Neural progenitor cell (in vitro differentiated cells): ENCODE measurements at places on chromosomes 2 and 18.
A peak's percentile ranks its signal among the peaks of the same experiment; 100 is the strongest.

DNA sequence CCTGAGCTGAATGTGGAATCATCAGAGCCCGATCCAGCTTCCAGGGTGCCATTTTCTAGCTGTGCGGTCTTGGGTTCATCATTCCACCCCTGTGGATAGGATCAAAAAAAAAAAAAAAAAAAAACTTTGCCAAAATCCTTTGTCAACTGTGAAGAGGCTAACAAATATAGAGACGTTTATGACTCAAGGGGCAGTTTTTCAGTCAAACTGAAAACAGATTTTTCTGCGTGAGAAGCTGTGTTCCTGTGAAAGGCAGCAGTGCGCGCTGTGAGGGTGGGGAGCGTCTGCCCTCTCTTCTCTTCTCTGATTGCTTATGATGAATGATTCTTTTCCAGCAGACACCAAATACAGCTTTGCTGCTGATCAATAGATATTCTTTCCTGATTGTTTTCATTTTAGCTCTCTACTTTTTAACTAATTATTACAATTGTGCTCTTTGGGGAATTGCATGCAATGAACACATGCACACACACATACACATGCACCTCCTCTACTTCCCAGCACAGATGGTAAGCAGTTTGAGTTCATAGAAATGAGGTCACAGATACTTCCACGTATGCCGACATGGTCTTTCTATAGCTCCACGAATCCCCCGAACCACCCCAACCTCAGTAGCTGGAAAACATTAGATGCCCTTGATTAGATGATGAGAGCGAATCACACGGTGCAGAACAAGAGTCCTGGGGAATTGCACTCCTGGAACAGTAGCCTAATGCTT lies 175.4 kb downstream of the NRP2 start:
- DNase-seq, result no peak

DNA sequence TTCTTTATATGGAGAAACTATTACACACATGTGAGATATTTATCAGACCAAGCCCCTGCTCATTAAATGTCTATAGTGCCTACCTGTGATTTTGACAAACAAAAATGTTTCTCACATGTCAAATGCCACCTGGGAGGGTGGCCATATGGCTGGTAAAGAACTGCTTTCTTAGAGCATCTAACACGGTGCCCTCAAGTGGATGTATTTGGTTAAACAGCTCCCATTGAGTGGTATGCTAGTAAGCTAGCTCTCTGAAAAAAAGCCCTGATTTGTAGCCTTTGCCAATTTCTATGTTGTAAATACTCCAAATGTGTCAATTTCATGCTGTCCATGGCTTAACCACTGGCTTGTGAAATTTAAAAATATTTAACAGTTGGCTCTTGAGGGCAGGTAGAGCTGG lies 94.6 kb downstream of the PMAIP1 start:
- DNase-seq, result peak; percentile 7

DNA sequence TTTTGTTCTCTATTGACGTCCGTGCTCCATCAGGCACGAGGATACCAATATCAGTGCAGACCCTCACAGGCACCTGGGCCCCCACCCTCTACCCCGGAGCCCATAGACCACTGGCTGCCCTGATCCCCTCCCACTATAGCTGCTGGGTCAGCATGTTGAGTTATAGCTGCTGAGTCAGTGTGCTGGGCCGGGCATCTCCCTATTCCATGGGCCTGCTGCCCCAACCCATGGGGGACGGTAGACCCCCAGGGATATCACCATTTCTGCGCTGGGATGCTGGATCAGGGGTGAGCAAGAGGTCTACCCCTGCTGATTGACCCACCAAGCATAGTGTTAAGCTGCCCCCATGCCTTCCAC lies 100.1 kb upstream of the ST3GAL5 start:
- no peak for DNase-seq

- DNase-seq, result no peak
These were observed 84.3 kb upstream of the ZNF516 start for GRCh38 chr18:76579301-76579695.

DNA sequence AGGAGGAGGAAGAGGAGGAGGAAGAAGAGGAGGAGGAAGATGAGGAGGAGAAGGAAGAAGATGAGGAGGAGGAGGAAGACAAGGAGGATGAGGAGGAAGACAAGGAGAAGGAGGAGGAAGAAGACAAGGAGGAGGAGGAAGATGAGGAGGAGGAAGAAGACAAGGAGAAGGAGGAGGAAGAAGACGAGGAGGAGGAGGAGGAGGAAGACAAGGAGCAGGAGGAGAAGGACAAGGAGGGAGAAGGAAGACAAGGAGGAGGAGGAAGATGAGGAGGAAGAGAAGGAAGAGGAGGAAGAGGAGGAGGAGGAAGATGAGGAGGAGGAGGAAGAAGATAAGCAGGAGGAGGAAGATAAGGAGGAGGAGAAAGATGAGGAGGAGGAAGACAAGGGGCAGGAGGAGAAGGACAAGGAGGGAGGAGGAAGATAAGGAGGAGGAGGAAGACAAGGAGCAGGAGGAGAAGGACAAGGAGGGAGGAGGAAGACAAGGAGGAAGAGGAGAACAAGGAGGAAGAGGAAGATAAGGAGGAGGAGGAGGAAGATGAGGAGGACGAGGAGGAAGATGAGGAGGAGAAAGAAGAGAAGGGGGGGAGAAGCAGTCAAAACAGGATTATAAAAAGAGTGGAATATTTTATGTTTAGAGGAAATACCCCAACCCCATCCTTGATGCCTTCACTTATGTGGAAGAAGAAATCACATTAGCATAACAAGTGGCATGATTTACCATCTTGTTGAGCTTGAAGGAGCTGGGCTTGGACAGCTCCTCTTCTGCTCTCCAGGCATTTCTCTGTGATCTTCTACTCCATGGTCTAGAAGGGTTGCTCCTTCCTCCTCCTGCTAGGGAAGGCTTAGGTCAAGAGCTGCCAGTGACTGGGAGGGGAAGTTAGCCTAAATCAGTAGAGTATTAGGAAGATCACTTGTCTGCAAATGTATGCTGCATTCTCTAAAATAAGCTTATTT lies 45.3 kb upstream of the KCTD1 start:
- no peak for DNase-seq

GRCh38 chr2:88709181-88709631 lies 17.7 kb downstream of the RPIA start:
- no peak for DNase-seq

DNA sequence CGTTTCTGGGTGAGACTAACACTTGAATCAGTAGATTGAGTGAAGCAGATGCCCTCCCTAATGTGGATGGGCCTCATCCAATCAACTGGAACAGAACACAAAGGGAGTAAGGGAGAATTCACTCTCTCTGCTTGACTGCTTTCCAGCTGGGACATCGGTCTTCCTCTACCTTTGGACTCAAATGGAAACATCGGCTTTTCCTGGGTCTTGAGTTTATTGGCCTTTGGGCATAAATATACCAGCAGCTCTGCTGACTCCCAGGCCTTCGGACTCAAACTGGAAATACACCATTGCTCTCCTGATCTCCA lies 311.6 kb downstream of the STK39 start:
- DNase-seq, result no peak

DNA sequence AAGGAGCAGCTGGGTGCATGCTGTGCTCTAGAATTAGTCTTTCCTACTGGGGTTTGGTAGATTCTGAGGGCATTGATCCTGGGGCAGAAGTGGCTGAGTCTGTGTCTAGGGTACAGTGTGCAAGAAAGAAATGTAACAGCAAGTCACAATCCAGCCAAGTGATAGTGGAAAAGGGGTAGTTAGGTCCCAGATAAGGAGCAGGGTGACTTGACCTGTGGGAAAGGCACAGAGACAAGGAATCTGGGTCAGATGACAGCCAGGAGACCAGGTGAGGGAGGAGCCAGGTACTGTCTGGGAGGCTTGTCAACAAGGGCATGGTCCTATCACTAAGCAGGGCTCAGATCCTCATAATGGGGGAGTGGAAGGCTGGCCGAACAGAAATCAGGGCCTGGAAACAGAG lies 8.1 kb downstream of the IL37 start:
- no peak for DNase-seq

DNA sequence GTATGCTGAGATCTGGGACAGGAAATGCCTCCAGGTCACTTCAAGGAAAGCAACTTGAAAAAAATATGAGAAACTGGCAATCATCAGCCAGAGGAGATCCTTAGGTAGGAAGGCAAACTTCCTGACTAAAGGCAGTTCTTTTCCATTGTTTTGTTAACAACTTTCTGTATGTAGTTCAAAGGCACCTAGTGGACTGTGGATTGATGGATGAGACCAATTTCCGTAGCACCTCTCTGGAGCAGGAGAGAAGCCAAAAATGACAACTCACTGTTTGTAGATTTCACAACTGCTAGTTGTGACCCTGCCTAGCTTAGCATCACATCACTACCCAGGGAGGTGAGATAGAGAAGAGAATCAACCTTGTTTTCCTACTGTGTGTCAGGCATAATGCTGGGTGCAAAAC lies 21.8 kb upstream of the NOSTRIN start:
- no peak for DNase-seq

DNA sequence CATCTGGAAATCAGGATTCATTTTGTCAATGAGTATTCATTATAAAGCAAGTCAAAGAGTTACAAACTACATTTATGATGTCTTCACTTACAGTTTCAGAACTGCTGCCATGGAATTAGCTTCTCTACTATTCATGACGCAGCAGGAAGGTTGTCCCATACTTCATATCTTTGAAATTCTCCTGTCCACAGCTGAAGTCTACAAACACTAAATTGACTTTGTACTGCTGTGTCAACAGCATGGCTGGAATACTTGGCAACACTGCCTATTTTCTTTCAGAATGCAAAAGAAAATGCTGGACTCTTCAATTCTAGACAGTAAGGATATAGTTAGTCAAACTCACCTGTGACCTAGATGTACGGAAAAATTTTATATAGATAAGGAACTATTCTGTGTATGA lies 44.6 kb upstream of the UNC80 start:
- DNase-seq, result no peak

DNA sequence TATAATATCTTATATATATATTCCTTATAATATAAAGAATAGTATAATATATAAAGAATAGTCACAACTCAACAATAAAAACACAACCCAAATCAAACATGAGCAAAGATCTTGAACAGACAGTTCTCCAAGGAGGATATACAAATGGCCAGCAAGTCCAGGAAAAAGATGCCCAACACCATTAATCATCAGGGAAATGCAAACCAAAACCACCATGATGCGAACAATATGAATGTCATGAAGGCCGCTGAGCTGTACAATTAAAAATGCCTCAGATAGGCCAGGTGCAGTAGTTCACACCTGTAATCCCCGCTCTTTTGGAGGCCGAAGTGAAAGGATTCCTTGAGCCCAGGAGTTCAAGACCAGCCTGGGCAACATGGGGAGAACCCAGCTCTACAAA lies 58.9 kb downstream of the SLC35F5 start:
- no peak for DNase-seq

DNA sequence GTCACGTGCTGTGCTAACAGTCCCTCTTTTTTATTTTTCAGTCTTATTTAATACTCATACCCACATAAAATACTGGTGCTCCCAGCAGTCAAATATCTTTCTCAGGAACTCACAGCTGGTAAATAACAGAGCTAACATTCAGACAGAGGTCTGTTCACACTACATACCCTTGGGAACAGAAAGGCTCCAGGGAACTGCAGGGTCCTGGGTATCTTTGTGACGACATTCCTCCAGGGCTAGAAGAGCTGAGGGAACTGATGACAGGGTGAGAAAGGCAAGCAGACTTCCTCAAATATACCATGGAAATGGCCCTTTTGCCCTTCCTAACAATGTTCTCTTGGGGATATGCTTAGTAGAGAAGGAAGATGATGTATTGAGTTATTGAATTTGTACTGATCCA lies 19.3 kb downstream of the PDE6D start:
- no peak for DNase-seq

DNA sequence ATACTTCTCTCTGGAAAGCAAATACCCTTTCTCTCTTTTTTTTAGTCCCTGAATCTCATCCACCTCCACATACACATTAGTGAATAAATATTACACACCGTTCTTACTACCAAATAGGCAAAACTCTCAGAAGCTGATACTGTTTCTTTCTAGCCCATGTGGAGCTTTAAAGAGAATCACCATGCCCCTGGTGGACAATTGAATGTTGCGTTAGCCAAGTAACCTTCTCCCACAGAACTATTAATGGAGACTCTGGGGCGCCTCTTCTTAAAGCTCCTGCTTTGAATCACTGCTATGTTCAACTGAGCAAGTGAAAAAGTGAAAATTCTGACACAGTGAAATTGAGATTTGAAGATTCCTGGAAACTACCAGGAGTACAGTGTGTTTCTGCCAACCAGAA lies 522.8 kb upstream of the CDH7 start:
- peak; percentile 10 for DNase-seq

DNA sequence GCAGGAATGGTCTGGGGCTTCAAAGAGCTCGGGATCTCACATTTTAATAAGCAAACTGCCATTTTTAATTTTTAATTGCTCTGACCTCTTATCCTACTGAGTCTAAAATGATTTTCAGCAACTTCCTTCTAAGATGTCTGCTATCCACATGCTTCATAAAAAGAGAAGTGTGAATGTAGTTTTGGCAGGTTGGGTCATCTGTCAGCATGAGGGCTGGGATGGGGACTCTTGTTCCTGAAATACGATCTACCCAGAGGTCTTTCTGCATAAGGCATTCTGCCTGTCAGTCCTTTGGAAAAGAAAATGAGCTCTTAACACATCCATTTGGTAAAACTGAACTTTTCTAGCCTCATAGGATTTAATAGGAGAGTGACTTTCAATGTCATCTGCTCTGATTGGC lies 252.8 kb upstream of the APCDD1 start:
- no peak for DNase-seq

DNA sequence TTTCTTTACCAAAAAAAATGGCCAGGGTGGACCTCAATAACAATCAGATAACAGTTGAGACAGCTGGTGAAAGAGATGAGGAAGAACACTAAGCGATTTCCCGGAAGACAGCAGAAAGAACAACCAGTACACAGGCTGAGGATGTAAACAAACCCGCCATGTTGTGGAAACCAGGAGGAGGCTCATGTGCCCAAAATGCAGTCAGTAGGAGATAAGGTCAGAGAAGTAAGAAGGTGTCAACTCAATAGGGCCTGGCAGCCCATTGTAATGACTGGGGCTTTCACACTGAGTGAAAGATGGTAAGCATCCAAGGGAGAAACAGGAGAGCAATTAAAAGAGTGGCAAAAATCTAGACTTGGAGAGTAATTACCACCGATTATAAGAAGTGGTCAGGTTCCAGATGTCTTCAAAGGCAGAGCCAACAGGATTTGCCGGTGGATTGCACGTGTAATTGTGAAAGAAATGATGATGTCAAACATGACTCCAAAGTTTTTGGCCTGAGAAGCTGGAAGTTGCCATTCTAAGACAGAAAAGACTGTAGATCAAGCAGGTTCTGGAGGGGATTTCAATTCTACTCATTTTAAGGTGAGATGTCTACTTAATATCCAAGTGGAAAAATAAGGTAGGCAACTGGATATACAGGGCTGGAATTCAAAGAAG lies 77.7 kb upstream of the CYP1B1 start:
- DNase-seq, result no peak

DNA sequence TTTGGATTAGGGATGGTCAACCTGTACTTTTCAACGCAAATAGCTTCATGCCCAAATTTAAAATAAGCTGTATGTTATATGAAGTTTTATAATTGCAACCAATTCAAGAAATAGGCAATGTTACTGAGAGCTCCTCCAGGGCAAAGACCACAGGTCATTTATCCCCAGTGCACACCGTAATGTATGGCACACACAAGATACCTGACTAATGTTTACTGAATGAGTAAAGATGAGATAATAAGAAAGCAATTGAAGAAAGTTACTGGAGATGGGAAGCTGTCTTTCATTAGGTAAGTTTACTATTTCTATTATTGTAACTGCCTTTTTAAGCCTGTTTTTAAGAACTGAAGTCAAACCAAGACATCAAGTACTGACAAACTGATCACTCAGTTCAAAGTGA lies 184.5 kb upstream of the VRK2 start:
- DNase-seq, result no peak
